ENCODE measurements at places on chromosomes 1 and 21.

GRCh38 chr1:8562881-8563865 lies 245.3 kb downstream of the SLC45A1 start:
- DNase-seq, result no peak

- no peak for DNase-seq
These were observed 19.2 kb downstream of the CD1D start for GRCh38 chr1:158199849-158200248.

DNA sequence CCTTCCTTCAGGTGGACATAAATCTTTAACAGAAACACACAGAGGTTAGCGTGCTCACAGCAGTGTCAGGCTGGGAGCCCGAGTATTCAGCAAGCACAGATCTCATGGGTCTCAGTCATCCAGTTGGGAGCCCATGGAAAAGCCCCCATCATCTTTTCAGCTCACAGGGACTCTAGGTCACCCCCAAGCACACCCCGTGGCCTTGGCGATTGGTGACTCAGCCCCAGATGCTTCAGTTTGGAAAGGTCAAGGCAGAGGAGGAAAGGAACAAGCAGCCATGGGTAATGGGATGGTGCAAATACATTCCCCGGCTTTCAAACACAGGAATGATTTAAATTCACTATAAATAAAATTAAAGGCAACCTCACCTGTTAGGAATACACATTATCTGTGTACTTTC lies 88.9 kb downstream of the PGBD5 start:
- DNase-seq, result no peak

DNA sequence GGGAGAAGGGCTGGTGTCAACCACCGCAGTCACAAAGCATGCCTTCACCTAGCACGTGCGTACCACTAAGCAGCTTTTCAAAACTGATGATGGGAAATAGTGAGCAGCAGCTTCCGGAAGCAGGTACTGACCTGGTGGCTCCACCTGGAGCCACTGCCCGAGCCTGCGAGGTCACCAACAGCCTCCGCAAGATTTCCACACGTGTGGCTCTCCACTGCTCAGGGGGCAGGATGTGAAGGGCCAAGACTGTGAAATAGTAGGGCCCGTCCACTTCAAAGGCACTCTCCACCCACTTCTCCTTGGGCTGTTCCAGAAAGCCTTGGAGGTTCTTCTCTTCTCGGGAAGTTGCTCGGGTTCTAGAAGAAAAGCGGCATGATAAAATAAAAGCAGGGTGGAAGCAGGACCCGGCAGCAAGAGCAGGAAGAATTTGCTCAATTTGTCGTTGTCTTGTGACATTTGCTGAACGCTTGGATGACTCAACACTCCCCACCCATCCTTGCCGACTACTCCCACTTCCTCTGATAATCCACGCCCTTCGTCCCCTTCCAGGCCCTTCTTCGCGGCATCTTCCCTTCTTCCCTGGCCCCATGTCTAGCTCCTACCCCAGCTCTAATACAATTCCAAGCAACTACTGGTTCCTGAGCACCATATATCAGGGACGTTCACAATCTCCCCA lies 124.9 kb upstream of the IFFO2 start:
- no peak for DNase-seq

DNA sequence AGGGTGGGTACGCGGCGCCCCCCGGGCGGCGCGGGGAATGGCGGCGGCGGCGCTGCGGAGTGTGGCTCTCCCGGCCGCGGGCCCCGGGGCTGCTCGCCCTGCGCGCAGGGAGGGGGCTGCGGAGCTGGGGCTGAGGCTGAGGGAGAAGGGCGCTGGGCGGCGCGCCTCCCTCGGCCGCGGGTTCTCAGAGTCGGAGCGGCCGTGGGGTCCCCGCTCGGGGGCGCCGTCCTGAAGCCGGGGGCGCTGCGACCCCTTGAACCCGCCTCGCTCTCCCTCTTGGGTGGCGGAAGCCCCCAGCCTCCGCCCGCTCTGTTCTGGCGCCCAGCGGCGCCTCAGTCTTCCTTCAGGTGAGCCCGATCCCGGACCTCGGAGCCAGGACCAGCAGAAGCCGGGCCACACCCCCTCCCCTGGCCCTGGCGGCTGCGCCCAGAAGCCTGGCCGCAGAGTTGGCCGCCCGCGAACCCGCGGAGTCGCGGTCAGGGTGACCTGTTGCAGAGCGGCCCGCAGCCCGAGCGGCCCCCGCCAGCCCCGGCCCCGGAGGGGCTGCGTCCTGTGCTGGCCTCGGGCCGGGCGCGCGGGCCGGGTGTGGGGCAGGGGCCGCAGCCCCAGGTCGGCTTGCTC lies 532 bp downstream of the RALGPS2 start:
- no peak for DNase-seq

GRCh38 chr1:41318135-41318534 lies 43.1 kb upstream of the FOXO6 start:
- DNase-seq, result no peak

DNA sequence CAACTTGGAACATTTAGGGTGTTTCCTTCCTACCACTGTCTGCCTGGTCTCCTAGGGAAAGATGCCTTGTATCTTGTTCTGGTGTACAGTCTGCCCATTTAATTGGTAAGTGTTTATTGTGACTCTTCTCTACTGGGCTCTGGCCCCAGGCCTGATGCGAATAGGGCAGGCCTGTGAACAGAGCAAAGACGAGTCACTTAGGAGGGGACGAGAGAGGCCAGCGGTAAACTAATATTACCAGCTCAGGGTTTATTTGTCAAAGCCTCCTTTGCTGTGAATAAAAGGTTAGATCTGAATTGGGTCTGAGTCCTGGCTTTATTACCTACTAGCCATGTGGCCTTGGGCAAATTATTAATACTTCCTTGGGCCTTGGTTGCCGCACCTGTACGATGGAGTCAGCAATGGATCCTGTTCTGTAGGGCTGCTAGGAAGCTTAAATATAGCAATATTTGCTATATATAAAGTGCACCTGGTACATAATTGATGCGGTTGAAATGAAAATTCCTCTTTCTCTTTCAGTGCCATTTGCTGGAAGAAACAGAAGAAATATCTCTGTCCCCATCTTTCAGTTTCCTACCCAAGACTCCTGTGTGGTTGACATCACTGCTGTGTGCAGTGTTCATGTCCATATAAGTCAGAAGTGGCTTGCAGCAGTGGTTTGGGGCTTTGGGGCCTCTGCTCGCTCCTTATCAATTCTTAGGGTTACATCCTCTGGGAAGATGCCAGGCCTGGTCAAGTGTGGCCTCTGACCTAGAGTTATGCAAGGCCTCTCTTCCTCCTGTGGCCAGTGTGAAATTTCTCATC lies 32.4 kb downstream of the MAPKAPK2 start:
- no peak for DNase-seq

- DNase-seq, result no peak
These were observed 22.8 kb upstream of the CTBS start for GRCh38 chr1:84597011-84597410.

GRCh38 chr21:45303091-45303615 lies 15.5 kb upstream of the POFUT2 start:
- no peak for DNase-seq

GRCh38 chr1:41435570-41436178 lies 48.8 kb downstream of the EDN2 start:
- no peak for DNase-seq

GRCh38 chr1:203185061-203185461 lies 1.4 kb downstream of the CHI3L1 start:
- DNase-seq, result no peak

DNA sequence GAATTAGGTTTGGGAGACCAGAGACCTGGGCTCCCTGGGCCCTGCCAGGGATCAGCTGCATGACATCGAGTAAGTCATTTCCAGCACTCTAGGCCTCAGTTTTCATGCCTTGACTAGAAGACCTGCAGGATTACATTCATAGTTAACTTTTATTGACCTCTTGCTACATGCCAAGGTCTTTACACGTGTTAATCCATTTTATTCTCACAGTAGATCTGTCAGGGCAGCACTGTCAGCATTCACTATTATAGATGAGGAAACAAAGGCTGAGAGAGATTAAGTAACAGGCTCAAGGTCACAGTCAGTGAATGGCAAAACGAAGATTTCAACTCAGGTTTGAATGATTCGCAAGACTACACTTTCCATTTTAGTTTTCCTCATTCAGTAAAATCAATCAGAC lies 37.0 kb downstream of the PGM1 start:
- DNase-seq, result no peak

DNA sequence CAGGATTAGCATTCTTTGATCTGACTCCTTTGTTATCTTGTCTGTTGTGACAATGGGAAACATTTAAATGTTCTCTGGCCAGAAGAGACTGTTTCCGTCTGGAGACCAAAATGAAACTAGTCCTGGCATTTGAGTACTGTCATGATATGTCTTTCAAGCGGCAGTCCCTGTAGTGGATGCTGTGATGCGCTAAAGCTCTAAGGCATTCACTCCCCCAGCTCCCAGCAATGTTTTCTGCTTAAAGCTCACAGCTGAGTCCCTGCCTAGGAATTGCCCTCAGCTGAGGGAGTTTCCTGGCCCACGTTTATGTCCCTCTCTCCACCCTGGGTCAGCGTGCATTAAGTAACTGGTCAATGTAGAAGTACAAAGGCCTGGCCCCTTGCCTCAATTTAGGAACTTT lies 109.4 kb downstream of the UCHL5 start:
- DNase-seq, result no peak

DNA sequence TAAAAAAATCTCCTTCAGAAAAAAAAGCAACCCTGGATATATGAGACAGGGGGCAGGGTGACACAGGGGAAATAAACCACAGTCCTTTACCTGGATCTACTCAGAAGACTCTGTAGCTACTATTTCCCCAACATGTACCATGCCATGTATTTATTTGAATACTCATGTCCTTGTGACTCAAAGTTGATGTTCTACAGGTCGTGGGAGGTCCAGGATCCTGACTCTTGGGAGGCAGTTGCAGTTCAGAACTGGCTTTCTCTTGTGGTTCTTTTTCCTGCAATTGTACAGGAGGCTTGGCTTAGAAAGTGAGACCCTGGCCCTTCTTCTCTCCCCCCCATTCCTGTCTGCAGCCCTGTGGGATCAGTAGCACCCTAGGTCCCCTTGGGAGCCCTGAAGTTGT lies 5.8 kb upstream of the IL24 start:
- no peak for DNase-seq

DNA sequence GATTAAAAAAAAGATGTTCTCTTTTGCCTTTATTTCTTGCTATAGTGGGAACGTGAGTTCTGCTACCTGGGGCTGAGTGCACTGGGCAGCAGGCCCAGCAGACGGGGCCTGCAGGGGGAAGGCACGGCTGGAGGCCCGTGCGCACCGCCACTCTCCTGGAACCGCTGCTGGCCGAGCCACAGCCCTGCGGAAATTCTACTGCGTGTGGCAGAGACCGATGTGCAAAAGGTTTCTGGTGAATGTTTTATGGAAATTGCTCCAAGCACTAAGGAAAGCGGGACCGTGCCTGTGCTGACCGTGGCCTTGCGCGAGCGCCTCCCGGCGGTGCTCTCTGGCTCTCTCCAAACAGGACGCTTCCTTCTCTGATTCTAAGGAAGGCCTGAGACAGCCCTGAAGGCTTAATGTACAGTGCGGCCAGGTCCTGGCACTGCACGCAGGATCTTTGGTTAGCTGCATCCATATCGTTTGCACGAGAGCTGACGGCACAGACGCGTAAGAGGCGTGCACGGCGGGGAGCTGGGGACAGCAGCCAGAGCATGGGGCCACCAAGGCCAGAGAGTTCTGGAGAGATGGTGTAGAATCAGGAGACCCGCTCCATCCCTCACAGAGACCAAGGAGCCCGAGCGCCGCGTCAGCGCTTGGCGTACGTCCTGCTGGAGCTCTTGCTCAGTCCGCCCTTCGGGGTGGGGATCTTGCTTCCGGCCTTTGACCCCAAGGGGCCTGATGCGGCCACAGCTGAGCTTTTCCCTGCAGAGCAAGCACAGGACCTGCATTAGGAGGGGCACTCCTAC lies 18.7 kb upstream of the LRRC47 start:
- no peak for DNase-seq

DNA sequence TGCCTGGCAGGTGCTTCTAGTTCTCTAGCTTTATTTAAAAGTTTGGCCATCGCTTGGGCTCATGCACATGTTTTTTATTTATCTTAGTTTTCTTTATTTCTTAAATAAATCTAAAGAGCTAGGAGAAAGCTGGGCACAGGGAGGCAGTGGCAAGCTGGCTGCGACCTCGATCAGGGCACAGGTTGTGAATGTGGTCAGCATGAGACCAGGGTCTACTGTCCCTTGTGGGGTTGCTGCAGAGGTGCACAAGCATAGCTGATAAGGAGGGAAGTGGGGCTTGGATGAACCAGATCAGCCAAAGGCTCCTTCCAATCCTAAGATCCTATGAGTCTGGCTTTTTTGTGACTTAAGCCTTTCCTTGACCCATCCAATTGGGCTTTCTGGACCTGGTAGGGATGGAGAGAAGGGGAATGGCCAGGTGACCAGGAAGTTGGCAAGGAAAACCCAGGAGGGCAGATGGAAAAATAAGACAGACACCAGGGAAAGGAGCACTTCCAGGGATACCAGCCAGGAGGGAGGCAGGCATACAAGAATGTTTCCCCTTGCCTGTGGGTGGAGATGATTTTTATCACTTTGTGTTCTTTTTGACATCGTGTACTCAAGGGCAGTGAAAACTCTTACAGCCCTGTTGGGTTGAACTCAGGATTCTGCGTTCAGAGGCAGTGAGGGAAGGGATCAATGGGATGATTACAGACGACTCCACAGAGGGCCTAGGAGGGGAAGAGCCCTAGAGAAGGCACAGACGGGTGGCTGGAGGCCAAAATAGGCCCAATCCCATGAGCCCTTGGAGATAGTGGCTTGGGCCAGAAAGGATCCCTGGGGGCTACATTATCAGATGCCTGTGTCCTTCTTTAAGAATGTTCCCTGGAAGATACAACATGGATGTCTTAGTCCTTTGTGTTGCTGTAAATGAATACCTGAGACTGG lies 8.5 kb downstream of the CYP4B1 start:
- DNase-seq, result no peak

DNA sequence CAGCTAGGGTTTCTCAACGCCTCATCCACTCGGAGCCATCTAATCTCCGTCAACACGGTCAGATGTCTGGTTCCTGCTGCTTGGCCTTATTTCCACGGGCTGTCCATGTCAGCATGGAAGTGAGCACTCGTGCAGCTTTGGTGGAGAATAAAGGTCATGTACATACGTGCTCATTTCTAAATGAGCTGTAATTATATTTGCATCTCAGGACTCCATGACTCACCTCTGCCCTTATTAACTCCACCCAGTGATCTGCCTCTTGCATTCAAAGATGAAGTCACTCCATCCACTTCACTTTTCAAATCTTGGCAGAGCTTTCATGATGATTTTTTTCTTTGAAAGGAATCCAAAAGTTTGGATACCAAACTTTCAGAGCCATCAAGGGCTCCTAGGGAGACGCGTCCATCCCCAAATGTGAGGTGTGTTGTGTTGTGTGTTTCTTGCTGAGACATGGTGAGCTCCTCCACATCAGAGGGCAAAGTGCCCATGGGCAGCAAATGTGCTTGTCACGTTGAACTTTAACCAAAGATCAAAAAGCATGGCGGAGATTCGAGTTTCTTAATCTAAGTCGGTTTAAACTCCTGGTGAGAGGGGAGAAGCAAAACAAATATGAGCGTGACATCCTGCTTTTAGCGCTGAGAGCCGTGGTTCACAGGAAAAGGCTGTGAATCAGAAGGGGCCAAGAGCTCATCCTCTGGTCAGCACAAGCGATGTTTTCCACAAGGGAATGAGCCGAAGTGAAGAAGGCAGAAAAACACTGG lies 68.6 kb upstream of the ERRFI1 start:
- DNase-seq, result no peak

- DNase-seq, result no peak
These were observed 65.6 kb upstream of the EXO1 start for GRCh38 chr1:241782396-241782795.

Data from activated CD8-positive, alpha-beta memory T cell treated with anti-CD3 and anti-CD28 coated beads for 1 hour (primary cell).